ACHN (cell line): ENCODE measurements at places on chromosomes 7 and 10.

DNA sequence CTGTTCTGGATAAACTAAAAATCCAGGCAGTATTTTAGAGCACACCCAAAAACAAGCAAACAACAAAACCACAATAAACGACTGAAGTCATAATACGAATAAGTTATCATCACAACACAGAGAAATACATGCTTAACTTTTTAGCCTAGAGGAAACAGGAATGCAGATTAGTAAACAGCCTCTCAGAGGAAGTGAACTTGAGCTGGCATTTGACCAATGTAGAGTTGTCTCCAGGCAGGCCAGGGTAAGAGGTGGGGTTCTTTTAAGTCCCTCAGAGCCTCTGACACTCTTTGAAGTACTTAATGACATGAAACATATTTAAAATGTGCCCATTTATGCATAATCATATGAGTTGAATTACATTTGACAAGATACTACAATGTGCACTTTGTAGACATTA is 43.3 kb upstream of the PLXDC2 start:
- no peak for DNase-seq

DNA sequence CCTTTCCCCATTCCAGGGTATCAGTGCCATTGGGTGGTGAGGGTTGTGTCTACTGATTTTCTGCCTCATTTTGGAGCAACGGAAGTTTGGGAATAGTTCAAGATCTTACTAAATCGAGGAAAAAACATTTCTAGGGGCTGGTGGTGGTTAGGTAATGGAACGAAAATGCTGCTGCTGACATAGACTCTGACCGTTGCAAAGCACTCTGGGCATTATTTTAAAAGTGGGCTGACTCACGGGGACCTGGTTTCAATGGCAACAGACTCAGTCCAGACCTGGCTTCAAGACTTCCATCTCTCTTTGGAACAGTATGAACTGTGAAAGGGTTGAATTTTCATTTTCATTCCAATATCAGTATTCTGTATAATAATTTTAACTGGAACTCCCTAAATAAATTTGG is 284.0 kb downstream of the PHTF2 start:
- DNase-seq, result no peak

- DNase-seq, result no peak
These were observed 37.6 kb downstream of the DAGLB start for GRCh38 chr7:6409944-6410693.

DNA sequence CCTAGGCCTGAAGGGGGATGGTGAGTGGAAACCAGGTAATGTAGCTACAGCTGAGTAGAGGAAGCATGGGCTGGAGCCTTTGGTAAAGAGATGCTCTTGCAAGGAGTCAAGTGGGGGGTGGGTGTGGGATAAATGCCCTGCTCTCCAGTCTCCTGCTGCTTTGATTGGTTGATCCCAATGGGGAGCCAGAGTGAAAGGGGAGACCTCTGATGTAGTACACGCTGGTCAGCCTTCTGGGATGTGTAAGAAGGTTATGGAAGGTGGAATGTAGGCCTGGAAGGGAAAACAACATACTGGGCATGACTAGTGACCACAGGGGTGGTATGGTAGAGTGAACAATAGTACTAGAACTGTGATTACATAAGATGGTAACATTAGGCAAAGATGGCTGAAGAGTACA is 44.3 kb downstream of the TET1 start:
- no peak for DNase-seq

- DNase-seq, result no peak
These were observed 32.6 kb downstream of the EXOC6 start for GRCh38 chr10:92880917-92881316.
